ENCODE measurements at places on chromosomes 11 and 22.

DNA sequence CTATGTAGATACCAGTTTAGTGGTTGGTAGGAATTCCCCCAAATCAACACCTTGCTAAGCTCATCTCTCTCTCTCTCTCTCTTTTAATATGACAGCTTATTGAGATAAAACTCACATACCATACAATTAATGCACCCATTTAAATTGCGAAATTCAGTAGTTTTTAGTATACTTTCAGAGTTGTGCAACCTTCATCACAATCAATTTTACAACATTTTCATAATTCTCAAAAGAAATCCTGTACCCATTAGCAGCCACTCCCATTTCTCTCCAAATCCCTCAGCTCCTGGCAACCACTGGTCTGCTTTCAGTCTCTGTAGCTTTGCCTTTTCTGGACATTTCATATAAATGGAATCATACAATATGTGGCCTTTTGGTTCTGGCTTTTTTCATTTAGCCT, 13.3 kb downstream of the NNMT start:
- no peak for DNase-seq

GRCh38 chr11:121452609-121453150, at the start of gene SORL1-AS1:
Gene SORL1-AS1, minus strand, starts transcription at chr11:121452967.
- peak; percentile 17 for DNase-seq

DNA sequence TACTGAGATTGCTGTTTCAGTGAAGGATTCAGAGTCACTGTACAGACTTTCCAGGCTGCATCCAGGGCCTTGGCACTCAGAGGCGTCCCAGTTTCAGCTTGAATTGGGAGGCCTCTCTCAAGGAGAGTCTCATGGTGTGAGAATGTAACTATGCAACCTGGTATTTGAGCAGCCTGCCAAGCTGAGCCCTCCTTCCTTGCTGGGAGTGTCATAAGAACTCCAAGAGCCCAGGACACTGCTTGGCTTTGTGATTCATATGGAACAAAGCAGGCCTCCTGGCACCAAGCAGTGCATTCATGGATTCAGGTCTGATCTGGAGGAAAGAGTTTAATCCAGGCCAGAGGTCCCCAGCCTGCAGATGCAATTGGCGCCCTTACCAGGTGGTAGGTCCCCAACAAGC, 171.7 kb downstream of the DBX1 start:
- no peak for DNase-seq

DNA sequence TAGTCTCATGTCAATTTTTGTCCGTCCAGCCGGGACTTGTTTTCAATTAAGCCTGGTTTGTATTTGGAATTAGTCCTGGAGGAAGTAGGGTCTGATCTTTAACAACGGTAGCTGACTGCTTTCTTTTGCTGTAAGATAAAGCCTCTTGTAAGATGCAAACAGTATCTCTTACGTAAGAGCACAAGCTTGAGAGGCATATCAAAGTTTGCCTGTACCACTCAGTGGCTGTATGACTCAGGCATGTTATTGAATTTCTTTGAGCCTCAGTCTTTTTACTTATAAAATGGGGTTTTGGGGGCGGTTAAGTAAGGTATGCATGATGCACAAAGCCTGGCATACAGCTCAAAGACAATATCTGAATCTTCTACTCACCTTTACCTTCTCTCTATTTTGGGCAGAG, 198.4 kb upstream of the NARS2 start:
- DNase-seq = no peak

- no peak for DNase-seq
These were observed 77.5 kb downstream of the EFCAB6 start for GRCh38 chr22:43734370-43735150.

GRCh38 chr22:44648085-44648820, 53.8 kb upstream of the PRR5 start:
- no peak for DNase-seq

GRCh38 chr22:37672206-37672919, 3.1 kb upstream of the LGALS1 start:
- no peak for DNase-seq

DNA sequence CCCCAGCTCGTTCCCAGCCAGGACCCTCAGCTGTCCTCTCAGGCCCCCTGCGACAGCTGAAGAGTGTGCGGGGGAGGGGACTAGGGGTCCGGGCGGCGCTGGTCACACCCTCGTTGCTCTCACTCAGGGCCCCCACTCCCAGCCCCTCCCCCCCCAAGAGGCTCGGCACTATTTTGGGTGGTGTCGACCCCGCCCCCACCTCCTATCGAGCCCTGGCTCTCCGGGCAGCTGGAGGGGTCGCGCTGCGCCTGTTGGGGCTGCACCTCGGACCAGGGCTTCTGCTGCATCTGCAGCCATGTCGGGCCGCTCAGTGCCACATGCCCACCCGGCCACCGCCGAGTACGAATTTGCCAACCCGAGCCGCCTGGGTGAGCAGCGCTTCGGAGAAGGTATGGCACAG, at the start of gene HSPB2:
HSPB2 (plus strand) TSS at position 200 of the 400 bp plus-strand sequence; CDS start at position 296, 96 bp downstream.
- no peak for DNase-seq

- no peak for DNase-seq
These were observed 91.1 kb downstream of the MYO18B start for GRCh38 chr22:25833091-25833490.

DNA sequence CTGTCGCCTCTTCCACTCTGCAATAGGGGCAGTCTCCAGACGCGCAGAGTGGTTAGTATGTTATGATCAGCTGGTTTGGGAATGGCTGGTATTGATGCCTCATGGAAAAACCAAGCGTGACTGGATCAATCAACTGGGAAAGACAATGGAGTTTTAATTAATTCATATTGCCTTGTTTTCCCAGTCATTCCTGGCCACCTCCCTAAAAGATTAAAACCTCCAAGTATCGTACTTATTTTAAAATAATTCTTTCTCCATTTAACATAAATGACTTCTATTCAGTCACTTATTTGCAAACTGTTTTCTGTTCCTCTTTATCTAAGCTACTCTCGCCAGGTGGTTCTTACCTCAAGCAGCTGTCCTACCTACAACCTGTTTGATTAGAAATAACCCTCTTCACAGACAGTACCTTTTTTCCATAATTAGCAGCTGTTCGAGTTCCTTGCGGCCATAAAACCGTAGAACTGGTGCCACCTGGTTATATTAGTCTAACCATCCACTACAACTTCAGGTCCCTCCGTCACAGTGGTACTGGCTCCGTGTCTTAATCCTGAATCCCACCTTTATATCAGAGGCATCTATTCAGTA, 898 bp downstream of the ZNF215 start:
- no peak for DNase-seq

DNA sequence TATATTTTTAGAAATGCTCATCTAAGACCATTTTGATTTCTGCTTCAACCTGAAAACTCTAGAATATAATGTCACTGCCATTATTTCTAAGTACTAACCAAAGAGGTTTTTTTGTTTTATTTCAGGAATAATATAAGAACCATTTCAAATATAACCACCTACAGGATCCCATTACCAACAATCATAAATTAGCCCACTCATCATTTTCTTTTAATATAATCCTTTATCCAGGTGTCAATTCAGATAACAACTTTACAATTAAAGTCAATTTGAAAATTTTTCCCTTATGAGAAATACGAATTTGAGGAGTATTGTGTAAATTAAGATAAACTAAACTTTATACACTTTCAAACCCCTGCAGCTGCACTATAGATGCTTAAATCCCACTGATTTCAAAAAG, 1043.0 kb upstream of the CNTN5 start:
- no peak for DNase-seq

GRCh38 chr11:1307998-1308742, 1.3 kb downstream of the TOLLIP start:
- DNase-seq = no peak

DNA sequence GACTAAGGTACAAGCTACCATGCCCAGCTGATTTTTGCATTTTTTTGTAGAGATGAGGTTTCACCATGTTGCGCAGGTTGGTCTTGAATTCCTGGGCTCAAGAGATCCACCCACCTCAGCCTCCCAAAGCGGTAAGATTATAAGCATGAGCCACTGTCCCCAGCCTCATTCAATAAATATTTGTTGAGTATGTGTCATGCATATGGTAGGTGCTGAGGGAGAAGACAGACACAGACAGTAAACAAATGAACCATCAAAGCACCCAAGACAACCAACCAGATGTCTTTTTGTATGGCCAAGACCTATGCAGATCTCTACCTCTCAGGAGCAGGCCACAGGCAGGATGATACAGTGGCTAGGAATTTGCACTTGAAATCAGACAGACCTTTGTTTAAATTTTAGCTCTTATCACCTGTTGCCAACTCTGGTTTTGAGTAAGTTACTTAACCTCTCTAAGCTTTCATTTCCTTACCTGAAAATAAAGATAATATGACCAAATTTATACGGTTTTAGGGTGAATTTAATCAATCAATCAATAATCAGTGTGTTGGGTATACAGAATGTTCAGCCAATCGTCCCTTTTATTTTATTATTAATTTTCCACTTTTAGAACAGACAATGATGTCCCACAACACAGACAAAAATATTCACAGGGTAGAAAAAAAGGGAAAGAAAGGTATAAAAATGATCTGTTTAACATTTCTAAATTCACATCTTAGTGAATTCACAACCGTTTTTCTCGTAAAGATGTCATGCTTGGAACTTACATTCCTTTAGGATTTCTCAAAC, 128.2 kb downstream of the SGSM3 start:
- no peak for DNase-seq

DNA sequence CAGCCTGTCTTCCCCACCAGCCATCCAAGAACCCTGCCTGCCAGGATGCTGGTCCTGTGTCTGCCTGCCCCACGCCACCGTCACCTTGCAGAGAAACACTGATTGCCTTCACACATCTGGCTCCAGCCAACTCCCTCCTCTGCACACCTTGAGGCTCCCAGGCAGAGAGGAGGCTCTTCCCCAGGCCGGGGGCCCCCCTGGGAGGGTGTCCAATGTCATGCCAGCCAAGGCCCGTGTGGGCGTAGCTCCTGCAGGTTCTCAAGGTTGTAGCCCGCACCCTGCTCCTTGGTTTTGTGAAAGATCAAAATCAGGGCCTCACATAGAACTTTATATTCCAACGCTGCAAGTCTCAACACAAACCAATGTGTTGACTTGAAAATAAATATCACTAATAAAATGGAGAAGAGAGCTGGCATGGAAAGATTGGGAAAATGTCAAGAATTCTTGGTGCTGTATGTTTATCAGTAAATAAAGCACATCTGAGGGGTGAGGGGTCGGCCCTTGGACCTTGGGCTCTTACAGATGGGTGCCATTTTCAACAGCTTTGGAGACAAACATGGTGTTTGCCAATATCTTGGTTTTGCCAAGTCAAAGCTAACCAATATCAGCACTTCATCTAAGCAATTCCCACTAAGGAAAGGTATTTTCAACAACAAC, 6.7 kb upstream of the PPARA start:
- DNase-seq = no peak

GRCh38 chr11:119816660-119817059, 87.7 kb upstream of the NECTIN1 start:
- DNase-seq = no peak

DNA sequence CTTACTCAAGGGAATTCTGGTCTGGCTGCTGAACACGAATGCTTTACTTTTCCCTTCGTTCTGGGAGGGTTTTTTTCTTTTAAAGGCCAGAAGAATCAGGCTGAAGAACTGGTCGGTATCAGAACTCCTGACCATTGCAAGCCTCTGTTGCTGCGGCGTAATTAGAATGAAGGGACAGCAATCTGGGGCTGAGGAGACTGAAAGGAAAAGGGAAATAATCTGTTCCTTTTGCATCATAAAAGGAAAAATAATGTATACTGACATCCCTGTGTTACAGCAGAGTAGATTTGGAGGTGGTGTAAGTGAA, 670 bp downstream of the SC5D start:
- no peak for DNase-seq

- DNase-seq = no peak
These were observed 204.9 kb upstream of the PLET1 start for GRCh38 chr11:112465433-112466024.

DNA sequence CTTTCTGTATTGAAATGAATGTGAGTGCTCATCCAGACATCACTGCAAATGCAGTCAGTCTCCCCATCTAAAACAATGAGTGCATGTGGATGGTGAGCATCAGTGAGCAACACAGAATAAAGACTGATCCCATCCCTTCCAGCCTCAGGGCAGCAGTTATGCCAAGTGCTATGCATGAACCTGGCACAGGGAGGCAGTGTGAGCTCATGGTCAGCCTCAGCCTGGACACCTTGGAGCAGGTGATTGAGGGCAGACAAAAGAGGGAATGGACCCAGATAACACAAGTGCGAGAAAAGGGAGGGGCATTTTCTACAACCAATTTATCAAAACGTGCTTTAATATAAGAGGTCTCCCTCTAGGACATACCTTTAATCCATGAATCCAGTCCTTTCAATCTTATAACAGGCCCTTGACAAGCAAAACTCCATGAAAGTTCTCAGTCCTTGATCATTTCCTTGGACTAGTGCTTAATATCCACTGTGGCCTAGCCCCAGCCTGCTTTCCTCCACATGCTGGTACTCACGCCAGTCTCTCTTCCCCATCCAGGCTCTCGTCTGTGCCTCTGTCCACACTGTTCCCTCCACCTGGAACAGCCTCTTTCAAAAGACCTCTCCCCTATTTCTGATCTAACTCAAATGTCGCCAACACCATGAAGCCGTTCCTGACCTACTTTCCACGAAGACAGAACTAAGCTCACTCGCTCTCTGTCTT, 50.5 kb upstream of the LRRC55 start:
- DNase-seq = peak; percentile 48

GRCh38 chr11:95924414-95924760, 480 bp upstream of the MTMR2 start:
- no peak for DNase-seq

DNA sequence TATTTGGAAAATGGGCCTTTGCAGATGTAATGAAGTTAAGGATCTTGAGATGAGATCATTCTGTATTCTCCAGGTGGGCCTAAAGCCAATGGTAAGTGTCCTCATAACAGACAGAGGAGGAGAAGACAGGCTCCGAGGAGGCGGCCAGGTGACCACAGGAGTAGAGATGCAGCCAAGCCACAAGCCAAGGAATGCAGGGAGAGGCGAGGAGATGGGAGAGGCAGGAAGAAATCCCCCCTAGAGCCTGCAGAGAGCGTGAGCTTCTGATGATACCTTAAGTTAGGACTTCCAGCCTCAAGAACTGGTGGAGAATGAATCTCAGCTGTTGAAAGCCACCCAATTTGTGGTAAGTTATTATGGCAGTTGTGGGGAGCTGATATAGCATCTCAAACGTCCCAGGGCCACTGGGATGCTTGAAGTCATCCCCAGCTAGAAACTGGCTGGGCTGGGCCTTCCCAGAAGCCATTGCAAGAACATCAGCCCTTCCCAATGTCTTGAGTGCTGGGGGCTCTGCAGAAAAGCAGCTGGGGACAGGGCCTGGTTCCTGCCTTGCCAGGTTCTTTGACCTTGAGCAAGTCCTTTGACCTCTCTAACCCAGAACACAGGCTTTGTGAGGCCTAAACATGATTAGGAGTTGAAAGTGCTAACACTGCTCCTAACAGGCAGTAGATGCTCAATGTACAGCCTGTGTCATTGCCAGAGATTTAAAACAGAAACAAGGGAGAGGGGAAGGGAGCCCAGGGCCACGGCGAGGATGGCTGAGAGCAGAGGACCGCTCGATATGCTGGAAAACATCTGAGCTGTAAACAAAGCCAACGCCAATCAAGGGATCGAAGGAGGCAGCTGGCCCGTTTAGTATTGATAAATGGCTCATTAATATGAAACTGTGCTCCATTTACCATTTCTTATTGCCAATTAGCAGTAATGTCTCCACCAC, 632.3 kb downstream of the TBC1D22A start:
- DNase-seq = no peak

GRCh38 chr22:44597616-44598015, 99.6 kb upstream of the RTL6 start:
- DNase-seq = no peak
